Left ventricle myocardium inferior (tissue), 1 donor: ENCODE measurements at places on chromosomes 7 and 10. TPM values are rescaled to one million over a fixed set of nuclear protein-coding genes. Genes with fewer than 3 reads are reported as not detected.

DNA sequence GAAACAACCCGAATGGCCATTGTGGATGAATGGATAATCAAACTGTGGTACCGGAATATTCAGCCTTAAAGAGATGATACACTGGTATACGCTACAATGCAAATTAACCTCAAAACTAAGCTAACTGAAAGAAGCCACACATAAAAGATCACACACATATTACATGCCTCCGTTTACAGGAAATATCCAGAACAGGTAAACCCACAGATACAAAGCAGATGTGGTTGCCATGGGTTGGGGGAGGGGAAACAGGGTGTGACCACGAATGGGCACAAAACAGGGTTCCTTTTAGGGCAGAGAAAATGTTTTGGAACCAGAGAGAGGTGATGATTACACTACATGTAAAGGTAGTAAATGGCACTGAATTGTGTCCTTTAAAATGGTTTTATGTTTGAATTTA, 16.6 kb downstream of the ESYT2 start:
- DNase-seq: no peak

The FBXO24 gene
- 0.25 TPM for total RNA-seq

The NPY4R2 gene
- not detected for total RNA-seq

- DNase-seq: no peak
Measured at GRCh38 chr10:48358162-48358561, 51.7 kb downstream of the MAPK8 start.

DNA sequence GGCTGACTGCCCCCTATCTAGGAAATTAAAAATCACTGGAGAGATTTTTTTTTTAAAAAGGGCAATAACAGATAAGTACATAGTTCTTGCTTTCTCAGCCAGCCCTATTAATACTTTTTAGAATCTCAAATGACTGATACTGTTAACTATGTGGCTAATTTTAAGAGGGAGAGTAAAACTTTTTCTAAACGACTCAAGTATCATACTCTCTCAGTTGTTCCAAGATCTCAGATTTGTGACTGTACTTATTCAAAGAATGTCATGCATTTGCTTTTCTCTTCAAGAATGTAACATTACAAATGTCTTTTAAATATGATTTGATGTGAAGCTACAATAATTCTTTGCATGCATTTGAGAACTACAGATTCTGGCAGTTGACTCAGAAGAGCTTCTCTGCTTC, 55.4 kb upstream of the RAB11FIP2 start:
- no peak for DNase-seq

DNA sequence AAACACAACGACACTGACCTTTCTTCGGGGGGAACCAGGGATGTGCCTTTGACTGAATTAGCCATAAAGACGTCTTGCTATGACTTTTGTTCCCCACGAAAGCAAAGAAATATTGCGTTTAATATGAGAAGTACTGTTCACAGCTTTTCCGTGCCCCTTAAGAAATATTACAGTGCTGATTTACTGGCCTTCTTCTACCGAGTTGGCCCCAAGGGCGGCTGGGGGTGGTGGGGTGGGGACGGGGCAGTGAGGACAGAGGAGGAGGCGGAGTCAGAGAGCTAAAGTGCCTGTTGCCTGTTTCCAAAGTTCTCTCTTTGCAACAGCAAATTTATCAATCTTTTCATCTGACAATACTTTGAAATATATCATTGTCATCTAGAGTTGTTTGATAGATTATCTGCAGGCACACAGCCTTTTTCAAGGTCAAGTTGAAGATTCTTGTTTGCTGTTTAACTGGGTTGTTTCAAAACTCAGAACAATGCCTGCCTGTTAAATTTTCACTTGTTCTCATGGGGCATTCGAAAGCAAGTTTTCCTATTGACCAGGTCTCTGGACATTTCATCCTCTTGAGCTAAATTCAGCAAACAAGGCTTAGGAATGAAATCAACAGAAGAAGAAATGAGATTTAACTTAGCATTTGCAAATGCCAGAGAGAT, 9.0 kb downstream of the PTF1A start:
- DNase-seq: no peak

GRCh38 chr10:30386801-30387588, 37.9 kb upstream of the MTPAP start:
- no peak for DNase-seq

DNA sequence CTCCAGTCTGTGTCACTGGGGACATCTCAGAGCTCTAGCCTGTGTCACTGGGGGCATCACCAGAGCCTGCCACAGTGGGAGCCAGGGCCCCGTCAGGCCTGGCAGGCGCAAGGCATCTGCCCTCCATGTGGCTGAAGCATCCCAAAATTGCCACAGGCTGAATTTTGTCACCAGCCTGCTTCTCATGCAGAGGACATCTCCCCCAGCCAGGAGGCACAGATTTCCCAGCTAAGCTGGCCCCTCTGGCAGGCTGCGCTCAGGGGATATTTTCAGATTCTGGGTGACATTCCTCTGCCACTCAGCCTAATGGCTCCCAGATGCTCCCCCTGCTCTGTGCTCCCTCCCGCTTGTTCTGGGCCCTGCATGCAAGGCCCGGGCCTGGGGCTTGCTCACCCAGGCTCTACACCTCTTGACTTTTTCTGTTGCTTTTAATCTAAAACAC, 64.6 kb downstream of the COL13A1 start:
- no peak for DNase-seq

GRCh38 chr7:20788420-20788990, 1.8 kb upstream of the SP8 start:
- no peak for DNase-seq

- DNase-seq: no peak
Measured at GRCh38 chr7:12211711-12212485, 804 bp downstream of the TMEM106B start.

The TECTB gene
- total RNA-seq: not detected

The LEP gene
- 0.14 TPM for total RNA-seq

- DNase-seq: no peak
Measured at GRCh38 chr7:159071260-159071659, 73.4 kb downstream of the VIPR2 start.
